ENCODE measurements at places on chromosomes 7 and 10. TPM values are rescaled to one million over a fixed set of nuclear protein-coding genes. Genes with fewer than 3 reads are reported as not detected.

Gene STOX1
- 2.1 TPM for total RNA-seq

Gene PITX3
- total RNA-seq, result not detected

DNA sequence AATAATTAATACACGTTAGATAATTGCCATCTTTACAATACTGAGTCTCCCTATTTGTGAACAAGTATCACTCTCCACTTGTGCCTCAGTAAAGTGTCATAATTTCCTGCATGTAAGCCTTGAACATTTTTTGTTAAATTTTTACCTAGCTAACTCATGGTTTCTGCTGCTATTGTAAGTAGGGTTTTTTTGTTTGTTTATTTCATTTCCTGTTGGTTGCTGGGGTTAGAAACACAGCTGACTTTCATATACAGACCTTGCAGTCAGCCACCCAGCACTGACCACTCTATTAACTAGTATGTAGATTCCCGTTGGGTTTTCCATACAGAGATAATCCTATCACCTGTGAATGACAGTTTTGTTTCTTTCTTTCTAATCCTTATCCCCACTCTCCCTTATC is 133.3 kb downstream of the MPP7 start:
- no peaks in the 10 kb centered on the region for H3K27me3 ChIP-seq
- no peak for DNase-seq
- no peaks in the 10 kb centered on the region for H3K36me3 ChIP-seq
- H3K27ac ChIP-seq, result no peak overlapping the region
- no peaks in the 10 kb centered on the region for H3K4me1 ChIP-seq
- no peak overlapping the region for H3K4me3 ChIP-seq

DNA sequence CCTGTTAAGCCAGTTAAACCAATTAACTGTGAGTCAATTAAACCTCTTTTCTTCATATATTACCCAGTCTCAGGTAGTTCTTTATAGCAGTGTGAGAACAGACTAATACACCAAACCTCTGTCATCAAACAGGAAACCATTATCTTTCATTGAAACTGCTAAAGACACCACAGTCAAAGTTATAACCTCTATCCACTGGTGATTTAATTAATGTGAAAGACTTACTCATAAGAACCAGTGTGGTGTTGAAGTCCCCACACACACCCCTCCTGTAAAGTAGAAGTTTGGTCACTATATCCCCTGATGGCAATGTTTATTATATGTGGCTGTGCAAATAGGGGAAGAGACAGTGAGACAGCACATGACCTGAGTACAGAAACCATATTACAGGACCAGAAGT is 228.1 kb downstream of the NEBL start:
- no peak overlapping the region for H3K27ac ChIP-seq
- H3K4me3 ChIP-seq, result no peak overlapping the region
- no peak for DNase-seq
- H3K27me3 ChIP-seq, result no peaks in the 10 kb centered on the region

GRCh38 chr10:13717936-13718772 is 131.4 kb downstream of the PRPF18 start:
- H3K4me3 ChIP-seq, result peak overlapping the region; percentile 13
- H3K27ac ChIP-seq, result peak overlapping the region; percentile 90
- peaks cover 30% of the 10 kb centered on the region for H3K4me1 ChIP-seq
- DNase-seq, result peak; percentile 90
- H3K27me3 ChIP-seq, result no peaks in the 10 kb centered on the region
- no peaks in the 10 kb centered on the region for H3K36me3 ChIP-seq

GRCh38 chr7:77995717-77996116 is 197.1 kb downstream of the PHTF2 start:
- no peaks in the 10 kb centered on the region for H3K27me3 ChIP-seq
- H3K36me3 ChIP-seq, result no peaks in the 10 kb centered on the region
- no peak for DNase-seq
- H3K4me3 ChIP-seq, result no peak overlapping the region
- H3K27ac ChIP-seq, result no peak overlapping the region

DNA sequence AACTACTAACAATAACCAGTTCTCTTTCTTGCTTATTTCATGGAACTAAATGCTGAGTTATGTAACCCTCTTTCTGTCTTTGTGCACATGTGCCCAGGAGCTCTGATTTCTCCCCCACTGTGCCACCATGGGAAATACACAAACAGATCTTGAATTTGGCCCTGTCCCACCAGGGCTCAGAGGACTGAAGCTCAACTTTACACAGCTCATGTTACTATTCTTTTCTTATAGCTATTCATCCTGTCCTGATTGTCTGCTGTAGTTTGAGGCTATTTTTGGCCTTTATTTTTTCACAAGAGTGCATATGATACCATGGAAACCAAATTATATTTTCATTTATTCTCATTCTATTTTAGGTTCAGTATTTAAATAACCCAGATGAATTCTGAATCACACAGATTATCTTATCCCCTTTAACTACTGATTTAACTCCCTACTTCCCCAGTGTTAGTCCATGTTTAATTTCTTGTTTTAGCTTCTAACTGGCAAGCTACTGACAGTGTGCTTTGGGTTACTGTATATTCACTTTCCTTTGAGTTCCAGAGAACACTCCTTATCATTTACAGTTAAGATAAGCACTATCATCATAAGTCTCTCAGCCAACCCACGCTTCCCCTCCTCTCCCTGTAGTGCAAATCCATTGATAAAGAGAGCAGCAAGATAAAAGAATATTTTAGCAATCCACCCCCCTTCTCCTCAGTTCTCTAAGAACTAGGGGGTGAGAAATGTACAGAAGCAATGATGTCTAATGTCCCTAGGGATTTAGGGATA is 71.8 kb upstream of the GSDME start:
- no peak for DNase-seq
- no peaks in the 10 kb centered on the region for H3K27me3 ChIP-seq
- H3K36me3 ChIP-seq, result no peaks in the 10 kb centered on the region
- no peak overlapping the region for H3K4me3 ChIP-seq

DNA sequence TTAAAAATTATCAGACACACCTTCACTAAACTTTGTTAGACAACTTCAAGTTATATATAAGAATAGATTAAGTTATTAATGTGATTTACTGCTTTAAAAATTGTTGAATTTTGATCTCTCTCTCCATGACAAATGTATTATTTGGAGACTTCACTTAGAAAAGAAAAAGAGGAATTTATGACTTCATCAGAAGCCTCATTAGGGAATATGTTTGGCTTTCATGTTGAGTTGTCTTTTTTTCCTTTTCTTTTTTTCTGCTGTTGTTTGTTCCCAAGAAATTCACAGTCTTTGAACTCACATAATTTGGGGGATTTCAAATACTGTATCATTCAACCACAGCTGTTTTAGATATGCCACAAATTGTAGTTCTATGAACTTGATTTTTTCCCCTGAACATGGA is 149.5 kb downstream of the PPP1R9A start:
- H3K36me3 ChIP-seq, result no peaks in the 10 kb centered on the region
- no peaks in the 10 kb centered on the region for H3K4me1 ChIP-seq
- H3K27ac ChIP-seq, result no peak overlapping the region
- no peak overlapping the region for H3K4me3 ChIP-seq

GRCh38 chr7:15853832-15854470 is 167.5 kb upstream of the MEOX2 start:
- H3K27ac ChIP-seq, result no peak overlapping the region
- no peak overlapping the region for H3K4me3 ChIP-seq
- no peaks in the 10 kb centered on the region for H3K4me1 ChIP-seq
- no peak for DNase-seq

DNA sequence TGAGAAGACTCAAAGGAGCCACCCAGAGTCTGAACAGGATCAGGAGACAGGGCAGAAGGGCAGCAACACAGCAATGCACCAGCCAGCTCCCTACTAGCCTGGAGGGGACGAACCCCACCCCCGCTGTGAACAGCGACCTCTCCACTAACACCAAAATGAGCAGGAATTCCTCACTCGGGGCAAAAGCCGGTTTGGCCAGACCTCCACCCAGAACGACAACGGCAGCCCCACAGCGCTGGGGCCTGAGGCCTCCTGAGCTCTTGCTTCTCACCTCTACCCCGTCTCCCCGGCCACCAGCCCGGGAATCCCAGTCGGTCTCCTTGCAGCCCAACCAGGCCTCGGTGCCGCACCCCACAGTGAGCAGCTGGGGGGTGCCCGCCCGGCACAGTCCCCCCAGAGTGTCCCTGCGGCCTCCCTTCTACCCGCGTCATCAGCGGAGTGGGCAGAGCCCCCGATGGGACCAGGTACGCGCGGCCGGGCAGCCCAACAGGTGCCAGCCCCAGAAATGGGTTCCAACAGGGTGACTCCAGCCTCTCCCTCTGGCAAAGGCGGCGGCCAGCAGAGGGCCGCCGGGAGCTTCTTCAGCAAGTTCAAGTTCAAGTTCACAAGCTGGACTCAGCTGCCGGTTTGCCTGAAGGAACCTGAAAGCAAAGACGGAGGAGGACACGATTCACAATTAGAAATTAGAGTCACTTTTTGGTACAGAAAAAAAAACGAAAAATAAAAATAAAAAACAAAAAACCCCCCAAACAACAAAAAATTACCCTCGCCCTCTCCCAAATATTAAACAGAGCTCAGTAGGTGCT is 129.0 kb downstream of the MARCHF5 start:
- peak; percentile 68 for DNase-seq
- H3K4me3 ChIP-seq, result peak overlapping the region; percentile 28
- no peaks in the 10 kb centered on the region for H3K36me3 ChIP-seq
- H3K27ac ChIP-seq, result no peak overlapping the region
- H3K4me1 ChIP-seq, result no peaks in the 10 kb centered on the region

DNA sequence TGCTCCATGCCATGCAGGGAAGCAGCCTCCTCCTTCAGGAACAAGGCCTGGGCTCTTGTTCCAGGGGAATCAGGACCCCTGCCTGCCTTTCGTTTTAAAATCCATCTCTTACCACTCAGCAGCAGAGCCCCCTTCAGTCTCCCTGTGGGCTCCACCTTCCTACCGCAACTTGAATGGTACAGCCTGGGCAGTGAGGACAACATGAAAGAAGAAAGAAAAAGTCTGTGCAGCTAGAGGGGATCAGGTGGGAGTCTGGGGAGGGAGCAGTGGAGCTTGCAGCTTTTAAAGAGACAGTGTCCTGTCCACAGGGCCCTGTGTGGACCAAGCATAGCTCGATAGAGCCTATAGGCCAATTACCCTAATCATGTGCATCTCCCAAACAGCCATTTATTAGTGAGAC is 3.7 kb downstream of the PLXNA4 start:
- H3K4me3 ChIP-seq, result no peak overlapping the region
- no peak for DNase-seq
- H3K27me3 ChIP-seq, result peaks cover 30% of the 10 kb centered on the region

- DNase-seq, result no peak
- no peaks in the 10 kb centered on the region for H3K27me3 ChIP-seq
- no peaks in the 10 kb centered on the region for H3K36me3 ChIP-seq
- H3K4me3 ChIP-seq, result no peak overlapping the region
- H3K27ac ChIP-seq, result no peak overlapping the region
- no peaks in the 10 kb centered on the region for H3K4me1 ChIP-seq
Observed at GRCh38 chr10:3928078-3928477, 143.1 kb upstream of the KLF6 start.

DNA sequence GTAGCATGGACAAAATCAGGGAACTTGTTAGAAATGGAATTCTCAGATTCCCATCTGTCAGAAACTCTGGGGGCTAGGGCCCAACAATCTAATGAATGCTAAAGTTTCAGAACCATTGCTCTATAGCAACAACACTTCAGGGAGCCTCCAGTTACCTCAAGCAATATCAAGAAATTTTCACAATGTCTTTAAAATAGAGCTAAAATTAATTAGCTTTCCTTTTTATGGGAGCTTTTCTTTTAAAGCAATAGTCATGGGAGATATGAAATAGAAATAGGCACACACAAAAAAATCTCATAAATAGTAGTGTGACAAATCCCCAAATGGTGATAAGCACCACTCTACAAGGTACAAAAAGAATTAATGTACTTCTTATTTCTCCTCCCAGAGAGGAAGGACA is 80.9 kb downstream of the AASS start:
- no peaks in the 10 kb centered on the region for H3K36me3 ChIP-seq
- no peak for DNase-seq
- H3K4me1 ChIP-seq, result no peaks in the 10 kb centered on the region
- H3K4me3 ChIP-seq, result no peak overlapping the region
- H3K27me3 ChIP-seq, result no peaks in the 10 kb centered on the region

GRCh38 chr7:23712368-23713284 is 2.6 kb downstream of the STK31 start:
- no peak for DNase-seq
- H3K4me3 ChIP-seq, result no peak overlapping the region
- peaks cover 17% of the 10 kb centered on the region for H3K4me1 ChIP-seq
- no peaks in the 10 kb centered on the region for H3K27me3 ChIP-seq
- H3K27ac ChIP-seq, result no peak overlapping the region

Gene CLRN3
- total RNA-seq, result 0.26 TPM

Gene GTPBP4
- 8.3 TPM for total RNA-seq

Gene OR6V1
- total RNA-seq, result not detected

DNA sequence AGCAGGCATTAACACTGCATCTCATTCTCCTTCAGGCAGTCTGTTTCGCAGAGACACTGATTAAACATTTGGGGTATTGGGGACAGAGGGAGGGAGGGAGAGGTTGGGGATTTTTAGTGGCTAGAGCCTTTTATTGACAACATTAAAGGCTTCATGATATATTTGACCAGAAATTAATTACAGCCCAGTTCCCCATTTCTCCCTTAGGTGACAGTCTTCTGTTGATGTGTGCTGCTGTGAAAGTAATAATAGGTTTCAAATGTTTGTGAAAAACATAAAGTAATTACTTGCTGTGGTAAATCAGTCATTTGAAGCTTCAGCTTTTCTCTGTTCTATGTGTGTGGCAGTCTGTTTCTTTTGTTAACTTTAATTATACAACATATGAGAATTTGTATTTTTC is 105.3 kb upstream of the LRGUK start:
- no peaks in the 10 kb centered on the region for H3K27me3 ChIP-seq
- H3K4me3 ChIP-seq, result no peak overlapping the region
- no peak for DNase-seq
- H3K36me3 ChIP-seq, result no peaks in the 10 kb centered on the region
- peaks cover 27% of the 10 kb centered on the region for H3K4me1 ChIP-seq

- H3K27ac ChIP-seq, result no peak overlapping the region
- H3K36me3 ChIP-seq, result no peaks in the 10 kb centered on the region
Observed at GRCh38 chr7:133020496-133020895, 61.4 kb downstream of the CHCHD3 start.

DNA sequence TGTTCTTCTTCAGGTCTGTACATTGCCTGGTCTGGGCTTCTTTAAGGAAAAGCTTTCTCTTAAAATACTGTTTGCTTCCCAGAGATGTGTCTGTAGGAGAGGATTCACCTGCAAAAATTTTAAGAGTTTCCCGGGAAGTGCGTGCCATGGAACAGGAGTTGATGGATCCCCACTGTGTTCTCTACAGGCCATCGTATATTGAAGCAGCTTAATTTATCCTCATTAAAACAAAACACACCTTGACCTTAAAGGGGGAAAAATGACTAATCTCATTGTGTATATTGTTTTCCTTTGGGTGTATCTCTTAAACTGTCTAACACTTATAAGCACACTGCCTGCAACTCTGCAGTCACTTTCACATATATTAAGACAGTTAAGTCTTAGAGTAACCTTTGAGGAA is 111.4 kb downstream of the ST7 start:
- DNase-seq, result no peak
- no peak overlapping the region for H3K4me3 ChIP-seq
- no peak overlapping the region for H3K27ac ChIP-seq
- no peaks in the 10 kb centered on the region for H3K27me3 ChIP-seq
- no peaks in the 10 kb centered on the region for H3K36me3 ChIP-seq

GRCh38 chr7:26103596-26103995 is 48.4 kb upstream of the NFE2L3 start:
- no peaks in the 10 kb centered on the region for H3K36me3 ChIP-seq
- no peak for DNase-seq
- H3K27me3 ChIP-seq, result no peaks in the 10 kb centered on the region
- H3K4me3 ChIP-seq, result no peak overlapping the region
